ENCODE measurements at places on chromosomes 6 and 20.

- no peak for DNase-seq
These were observed 580.1 kb downstream of the PTPRT start for GRCh38 chr20:42609618-42610017.

- no peak for DNase-seq
These were observed 95.7 kb downstream of the FILIP1 start for GRCh38 chr6:75397656-75398465.

GRCh38 chr6:135266675-135267074 is 85.6 kb downstream of the MYB start:
- DNase-seq: no peak

GRCh38 chr6:1619098-1619672 is 9.5 kb downstream of the FOXC1 start:
- no peak for DNase-seq

GRCh38 chr6:20540683-20541082 is 6.4 kb downstream of the CDKAL1 start:
- no peak for DNase-seq

DNA sequence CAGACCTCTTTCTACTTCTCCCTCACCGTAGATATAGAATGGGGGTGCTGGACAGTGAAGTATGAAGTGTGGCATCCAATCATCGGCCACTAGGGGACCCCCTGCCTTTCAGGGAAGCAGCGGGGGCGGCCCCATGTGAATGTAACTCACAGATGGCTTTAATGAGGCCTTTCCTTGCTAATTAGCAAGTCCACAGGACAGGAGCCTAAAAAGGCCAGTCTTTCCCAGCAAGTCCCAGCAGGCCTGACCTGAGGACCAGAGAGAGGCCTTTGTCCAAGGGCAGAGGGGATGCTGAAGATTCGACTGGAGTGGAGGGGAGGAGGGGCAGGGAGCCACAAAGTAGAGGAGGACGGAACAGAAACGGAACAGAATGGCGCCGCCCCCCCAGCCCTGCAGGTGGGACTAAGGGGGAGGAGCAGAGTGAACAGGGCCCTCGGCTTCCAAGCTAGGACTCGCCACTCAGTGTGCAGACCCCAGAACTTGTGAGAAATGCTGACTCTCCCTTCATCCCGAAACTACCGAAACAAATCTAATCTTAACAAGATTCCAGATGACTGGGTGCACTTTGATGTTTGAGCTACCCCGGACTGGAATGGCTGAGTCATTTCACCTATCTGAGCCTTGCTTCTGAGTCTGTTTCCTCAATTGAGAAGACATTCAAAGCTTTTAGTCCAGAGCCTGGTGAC is 5.8 kb downstream of the C6orf132 start:
- no peak for DNase-seq

GRCh38 chr6:27582928-27583725 is 110.2 kb upstream of the ZNF184 start:
- DNase-seq: peak; percentile 1

GRCh38 chr6:130322673-130323268 is 43.0 kb upstream of the TMEM200A start:
- DNase-seq: peak; percentile 19

DNA sequence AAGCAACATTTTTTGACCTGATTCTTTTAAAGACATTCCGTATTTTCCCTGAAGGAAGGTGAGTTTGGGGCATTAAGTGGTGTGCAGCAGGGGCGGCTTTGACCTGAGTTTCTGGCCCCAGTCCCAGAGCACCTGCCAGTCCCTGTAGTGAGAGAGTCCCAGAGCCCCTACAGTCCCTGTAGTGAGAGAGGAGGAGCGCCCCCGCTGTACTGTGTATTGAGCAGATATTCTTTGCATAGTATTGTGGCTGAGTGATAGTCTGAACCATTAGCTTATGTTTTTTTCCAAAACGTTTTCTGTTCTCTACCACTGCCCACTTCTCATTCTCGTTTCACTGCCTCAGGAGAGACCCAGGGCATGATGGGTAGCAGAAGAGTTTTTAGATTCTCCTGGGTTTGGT is 17.2 kb upstream of the SH3BGRL2 start:
- no peak for DNase-seq

DNA sequence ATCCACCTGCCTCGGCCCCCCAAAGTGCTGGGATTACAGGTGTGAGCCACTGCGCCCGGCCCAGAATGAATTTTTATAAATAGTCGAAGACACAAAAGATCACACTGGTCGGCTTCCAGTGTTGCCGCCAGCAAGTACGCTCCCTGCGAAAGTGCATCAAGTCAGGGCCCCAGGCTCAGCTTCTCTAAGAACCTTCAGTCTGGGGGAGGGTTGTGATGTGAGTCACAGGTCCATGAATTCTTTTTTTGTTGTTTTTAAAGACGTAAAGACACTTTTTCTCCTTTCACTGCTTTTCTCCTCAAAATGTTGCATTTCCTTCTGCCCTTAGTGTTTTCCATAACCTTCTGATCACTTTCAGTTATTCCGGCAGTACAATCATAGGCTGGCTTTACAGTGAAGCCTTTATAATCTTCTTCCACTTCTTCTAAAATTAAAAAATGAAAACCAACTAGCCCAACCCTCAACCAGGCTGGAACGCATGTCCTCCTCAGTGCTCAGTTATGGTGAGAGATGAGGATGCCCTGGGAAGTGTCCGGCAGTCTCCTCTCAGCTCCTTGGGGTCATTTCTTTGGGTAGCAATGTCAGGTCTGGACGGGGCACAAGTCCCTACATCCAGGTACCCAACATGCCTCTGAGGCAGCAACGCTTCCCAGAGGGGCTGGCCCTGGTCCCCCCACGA is 66.6 kb downstream of the CSE1L start:
- no peak for DNase-seq

DNA sequence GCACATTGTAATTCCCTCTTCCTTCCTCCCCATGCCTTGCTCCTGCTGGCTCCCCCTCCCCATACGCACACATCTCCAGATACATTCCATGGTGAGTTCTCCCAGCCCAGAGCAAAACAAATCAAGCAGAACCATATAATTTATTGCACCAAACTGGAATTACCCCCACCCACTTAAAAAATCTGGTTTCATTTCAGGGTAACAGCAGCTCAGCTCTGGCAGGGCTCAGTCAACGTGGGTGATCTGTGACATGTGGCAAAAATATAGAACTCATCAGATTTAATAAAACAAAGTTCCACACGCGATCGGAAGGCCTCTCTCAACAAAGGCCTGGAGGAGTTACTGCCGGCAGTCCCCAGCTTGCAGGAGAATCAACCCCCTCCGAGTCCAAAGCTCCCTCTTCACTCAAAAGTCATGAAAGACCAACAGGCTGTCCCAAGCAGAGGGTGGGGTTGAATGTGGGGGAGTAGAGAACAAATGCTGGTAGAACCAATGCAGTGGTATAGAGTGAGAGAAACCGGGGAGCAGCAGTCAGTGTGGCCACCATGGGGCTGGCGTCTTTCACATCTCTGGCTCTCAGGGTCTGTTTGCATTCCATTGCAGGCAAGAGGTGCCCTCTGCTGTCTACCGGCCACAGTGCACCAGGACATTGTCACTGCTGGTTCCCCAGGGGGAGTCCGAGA is 323.3 kb upstream of the NT5E start:
- DNase-seq: peak; percentile 3

GRCh38 chr6:137547186-137547585 is 53.0 kb upstream of the OLIG3 start:
- no peak for DNase-seq

GRCh38 chr6:140441256-140441655 is 1066.8 kb upstream of the CITED2 start:
- no peak for DNase-seq

GRCh38 chr6:148082696-148083095 is 259.9 kb upstream of the SASH1 start:
- DNase-seq: no peak

- no peak for DNase-seq
These were observed 53.4 kb downstream of the EDN1 start for GRCh38 chr6:12343440-12344162.

GRCh38 chr20:62570897-62571668 is 71.2 kb upstream of the SLCO4A1 start:
- DNase-seq: no peak

GRCh38 chr6:31510007-31510406 is 12.1 kb downstream of the MICB start:
- no peak for DNase-seq
